ENCODE measurements at places on chromosomes 13 and 19.

DNA sequence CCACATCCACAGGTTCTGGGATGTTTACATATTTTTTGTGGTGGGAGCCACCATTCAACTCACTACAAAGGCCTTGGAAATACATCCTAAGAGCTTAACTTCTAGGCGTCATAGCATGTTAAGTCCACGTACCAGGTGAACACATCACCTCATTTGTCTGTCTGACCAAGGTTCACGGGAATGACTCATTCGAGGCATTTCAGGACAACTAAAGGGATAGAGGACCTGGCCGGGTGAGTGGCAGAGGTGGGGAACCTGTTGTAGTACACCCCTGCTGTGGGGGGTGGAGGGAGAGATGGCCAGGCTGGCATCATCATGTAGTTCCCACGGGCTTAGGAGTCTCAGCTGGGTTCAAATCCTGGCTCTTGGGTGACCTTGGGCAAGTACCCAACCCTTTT, 51.5 kb downstream of the BICRA start:
- DNase-seq: no peak

- DNase-seq: no peak
These were observed 437.6 kb downstream of the HS6ST3 start for GRCh38 chr13:96527497-96527896.

- DNase-seq: no peak
These were observed 16.2 kb upstream of the FOXO1 start for GRCh38 chr13:40682449-40683240.

DNA sequence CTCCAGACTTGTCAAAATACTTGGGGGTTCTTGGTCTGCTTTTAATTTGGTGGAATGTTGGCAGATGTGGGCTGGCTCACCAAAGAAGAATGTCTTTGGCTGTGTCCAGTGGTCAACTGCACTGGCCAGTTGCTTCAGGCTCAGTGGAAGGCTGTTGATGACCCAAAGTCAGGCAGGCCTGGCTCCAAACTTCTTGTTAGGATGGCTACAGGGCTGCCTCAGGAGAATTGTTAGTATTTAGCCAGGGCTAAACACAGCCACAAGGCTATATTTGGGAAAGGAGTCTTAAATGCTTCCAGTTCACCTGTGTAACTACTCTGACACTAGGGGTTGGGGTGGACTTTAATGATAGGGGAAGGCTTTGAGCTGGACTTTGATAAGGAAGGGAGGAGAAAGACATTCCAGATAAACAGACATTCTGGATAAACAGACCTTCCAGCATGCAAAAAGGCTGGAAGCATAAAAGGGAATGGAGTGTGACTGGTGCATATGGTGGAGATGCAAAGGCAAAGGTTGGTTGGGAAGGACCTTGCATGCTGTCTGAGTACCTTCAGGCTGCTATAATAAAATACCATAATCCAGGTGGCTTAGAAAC, 116.8 kb downstream of the FOXO1 start:
- no peak for DNase-seq

GRCh38 chr13:106874323-106874722, 306.4 kb upstream of the ARGLU1 start:
- no peak for DNase-seq

- DNase-seq: no peak
These were observed 22.6 kb downstream of the MED4 start for GRCh38 chr13:48072304-48072703.

GRCh38 chr13:89796196-89796595, 1551.3 kb upstream of the MIR17HG start:
- no peak for DNase-seq

DNA sequence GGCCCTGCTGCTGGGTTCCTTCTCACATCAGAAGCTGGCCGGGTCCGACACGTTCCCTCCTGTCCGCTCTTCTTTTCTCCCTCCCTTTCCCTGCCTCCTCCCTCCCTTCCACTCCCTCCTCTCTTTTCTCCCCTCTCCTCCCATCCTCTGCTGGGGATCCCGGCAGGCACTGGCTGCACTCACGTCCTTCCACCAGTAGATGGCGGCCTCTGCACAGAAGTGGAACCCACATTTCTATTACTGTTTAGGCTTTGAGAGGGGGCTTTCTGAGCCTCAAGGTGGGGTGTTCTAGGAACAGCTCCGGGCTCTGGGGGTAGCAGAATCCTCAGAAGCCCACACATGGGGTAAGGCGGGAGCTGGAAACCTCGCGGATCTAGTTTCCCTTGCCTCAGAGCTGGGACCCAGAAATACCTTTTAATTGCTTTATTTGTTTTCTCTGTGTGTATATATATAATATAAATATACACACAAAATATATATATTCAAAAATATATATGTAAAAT, 294.2 kb downstream of the ZNF536 start:
- peak; percentile 66 for DNase-seq

GRCh38 chr19:32176591-32176990, 168.8 kb upstream of the ZNF507 start:
- no peak for DNase-seq

GRCh38 chr13:53064731-53065130, 36.1 kb downstream of the OLFM4 start:
- peak; percentile 55 for DNase-seq

All from BE2C (cell line).